ENCODE measurements at places on chromosomes 4 and X.

- no peak for DNase-seq
These were observed 75.4 kb downstream of the FBXW7 start for GRCh38 chr4:152460488-152460887.

GRCh38 chr4:168409089-168409801 lies 71.0 kb downstream of the DDX60L start:
- DNase-seq: no peak

DNA sequence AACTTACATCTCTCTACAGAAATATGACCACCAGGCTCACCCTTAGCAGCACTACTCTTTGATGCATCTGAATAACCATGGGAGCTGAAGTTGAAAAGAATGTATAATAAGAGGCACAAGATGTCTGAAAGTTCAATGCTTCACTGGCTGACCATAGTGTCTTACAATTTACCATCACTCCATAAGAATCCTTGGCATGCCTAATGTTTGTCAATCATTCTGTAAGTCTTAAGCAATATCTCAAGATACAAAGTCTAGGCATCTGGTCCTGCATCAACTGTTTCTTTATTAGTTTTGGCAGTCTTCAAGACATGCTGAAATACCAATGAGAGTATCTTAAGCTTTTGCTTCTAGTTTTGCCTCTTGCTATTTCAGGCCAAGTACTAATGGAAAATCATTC lies 755.5 kb downstream of the STIM2 start:
- no peak for DNase-seq

DNA sequence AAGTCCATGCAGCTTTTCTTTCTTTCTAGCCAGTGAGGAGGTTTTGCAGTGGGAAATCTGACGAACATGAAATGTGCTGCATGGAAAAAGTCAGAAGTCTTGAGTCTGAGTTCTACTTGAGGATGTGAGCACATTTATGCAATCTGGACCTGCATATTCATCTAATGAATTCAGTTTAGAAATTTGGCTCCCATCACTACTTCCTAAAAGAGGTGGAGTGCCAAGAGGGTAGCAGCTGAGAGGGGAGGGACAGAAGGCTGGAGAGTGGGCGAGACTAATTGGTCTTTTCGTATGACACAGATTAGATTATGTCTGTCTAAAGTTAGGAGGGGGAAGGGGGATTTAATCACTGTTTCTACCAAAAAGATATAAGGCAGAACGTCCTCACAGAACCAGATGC lies 535.9 kb downstream of the IQCM start:
- no peak for DNase-seq

DNA sequence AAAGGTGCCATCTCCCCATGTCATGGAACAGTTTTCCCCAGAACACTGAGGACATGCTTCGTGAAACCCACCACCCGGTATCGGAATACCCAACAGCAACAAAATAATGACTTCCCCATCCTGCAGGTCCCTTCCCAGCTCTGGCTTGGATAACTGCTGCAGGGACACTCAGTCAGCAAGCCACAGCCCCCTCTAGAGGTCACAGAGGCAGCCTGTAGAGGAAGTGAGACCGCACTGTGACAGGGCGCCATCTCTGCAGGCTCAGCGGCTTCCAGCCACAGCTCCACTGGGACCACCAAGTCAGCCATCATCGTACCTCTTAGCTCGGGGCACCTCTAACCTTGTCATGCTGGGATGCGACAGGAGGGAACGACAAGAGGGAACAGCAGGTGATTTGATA lies 315.9 kb downstream of the LDB2 start:
- no peak for DNase-seq

DNA sequence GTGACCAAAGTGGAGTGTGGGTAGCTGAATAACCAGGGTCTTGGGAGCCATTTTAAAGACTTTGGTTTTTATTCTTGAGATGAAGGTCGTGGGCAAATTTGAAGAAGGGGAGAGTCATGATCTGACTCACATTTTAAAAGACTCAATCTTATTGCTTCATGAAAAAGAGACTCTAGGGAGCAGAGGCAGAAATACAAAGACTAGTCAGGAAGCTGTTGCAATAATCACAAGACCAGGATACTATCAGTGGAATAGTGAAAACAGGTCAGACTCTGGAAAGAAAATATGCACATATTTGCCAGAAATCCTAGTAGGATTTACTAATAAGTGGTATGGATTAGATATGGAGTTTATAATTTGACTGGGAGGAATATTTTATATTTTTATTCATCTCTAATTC lies 448.4 kb downstream of the RAPGEF2 start:
- no peak for DNase-seq

DNA sequence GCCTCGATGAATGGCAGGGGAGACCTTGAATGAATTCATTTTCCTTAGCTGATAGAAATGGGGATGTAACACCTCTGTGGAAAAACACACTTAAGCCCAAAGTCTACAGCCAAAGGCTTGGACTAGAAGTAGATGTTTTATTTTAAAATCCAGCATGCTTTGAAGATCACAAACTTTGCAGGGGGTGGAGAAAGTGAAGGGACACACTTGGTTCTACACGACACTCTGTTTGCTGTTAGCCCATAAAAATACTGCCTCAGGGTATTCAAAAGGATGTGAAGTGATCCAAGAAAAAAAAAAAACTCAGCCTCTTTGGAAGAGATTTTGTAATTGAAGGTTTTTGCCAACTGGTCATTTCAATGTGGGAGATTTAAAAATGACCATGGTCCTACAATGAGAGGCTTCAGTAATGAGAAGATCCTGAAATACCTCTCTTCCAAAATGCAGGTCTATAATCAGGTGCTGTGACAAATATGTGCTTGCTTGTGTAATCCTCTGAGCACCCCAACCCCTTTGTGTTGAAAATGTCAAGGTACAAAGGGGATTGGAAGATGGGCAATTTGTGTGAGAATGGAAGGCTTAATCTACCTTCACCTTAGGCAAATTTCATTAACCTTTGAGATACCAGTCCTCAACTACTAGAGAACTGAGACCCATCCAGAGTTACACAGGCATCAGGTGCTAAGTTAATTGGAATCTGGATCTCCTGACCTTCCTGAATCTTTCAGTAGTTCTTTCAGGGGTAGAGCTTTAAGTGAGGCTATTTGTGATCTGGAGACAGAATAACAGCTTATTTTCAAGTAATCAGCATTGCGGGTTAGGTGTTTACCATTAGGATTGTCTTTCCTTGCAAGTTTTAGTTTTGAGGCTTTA lies 82.5 kb downstream of the HS6ST2 start:
- DNase-seq: no peak

GRCh38 chr4:176849076-176849475 lies 56.4 kb upstream of the VEGFC start:
- no peak for DNase-seq

Measured in GOT3 (cell line).